ENCODE measurements at places on chromosomes 13 and 19. TPM values are rescaled to one million over a fixed set of nuclear protein-coding genes. Genes with fewer than 3 reads are reported as not detected.

DNA sequence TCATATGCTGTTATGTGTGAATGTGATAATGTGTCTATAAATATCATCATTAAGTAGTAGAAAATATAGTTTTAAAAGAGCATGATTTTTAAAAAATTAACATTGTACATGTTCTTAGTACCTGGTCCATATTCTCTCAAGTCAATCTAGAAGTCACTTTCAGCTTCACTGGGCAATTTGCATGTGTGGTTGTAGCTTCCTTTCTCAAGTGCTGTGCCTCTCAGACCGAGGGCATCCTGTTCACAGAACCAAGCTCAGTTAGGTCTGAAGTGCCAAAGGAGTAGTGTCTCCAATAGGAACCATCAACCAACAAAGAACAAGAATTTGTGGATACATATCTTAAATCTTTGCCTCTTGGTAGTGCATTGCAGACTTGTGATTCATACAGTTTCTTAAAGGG is 541.8 kb upstream of the SLC10A2 start:
- DNase-seq: no peak

DNA sequence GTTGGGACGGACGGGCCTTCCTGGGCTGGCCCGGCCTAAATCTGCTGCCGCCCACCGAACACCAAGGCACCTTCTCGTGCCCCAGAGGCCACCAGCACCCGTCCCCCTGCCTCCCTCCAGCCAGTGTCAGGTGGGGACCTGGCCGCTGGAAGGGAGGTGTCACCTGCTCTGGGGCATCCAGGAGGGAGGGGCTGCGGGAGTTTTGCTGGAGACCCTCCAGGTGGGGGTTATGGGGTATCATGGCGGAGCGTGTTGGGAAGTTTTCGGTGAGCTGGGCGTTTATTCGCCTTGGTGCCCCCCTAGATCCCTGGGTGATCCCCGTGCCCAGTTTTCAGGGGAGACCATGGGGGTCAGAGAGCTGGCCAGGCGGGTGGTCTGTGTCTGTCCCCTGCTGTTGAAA is 9.7 kb downstream of the CSNK1G2 start:
- DNase-seq: no peak

DNA sequence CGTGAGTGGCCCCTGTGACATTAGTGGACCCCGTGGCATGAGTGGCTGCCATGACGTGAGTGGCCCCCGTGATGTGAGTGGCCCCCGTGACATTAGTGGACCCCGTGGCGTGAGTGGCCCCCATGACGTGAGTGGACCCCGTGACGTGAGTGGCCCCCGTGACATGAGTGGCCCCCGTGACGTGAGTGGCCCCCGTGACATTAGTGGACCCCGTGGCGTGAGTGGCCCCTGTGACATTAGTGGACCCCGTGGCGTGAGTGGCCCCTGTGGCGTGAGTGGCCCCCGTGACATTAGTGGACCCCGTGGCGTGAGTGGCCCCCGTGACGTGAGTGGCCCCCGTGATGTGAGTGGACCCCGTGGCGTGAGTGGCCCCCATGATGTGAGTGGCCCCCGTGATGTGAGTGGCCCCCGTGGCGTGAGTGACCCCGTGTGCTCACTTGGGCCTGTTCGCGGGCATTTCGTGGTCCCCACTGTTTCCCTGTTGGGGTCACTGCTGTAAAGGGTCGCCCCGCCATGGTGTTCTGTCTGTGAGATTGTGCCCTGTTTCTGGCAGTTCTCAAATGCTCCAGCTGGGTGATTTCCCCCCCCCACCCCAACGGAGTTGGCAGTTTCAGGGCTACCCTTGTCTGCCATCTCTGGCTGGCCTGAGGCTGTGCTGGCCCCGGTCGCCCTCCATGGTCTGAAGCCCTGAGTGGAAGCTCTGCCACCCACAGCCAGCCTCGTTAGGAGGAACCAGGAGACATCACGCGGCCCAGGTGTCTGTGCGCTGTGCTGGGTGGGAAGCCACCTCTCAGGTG is 64.2 kb downstream of the MCF2L start:
- DNase-seq: no peak

- DNase-seq: no peak
Observed at GRCh38 chr19:6412061-6412446, 12.6 kb downstream of the KHSRP start.

DNA sequence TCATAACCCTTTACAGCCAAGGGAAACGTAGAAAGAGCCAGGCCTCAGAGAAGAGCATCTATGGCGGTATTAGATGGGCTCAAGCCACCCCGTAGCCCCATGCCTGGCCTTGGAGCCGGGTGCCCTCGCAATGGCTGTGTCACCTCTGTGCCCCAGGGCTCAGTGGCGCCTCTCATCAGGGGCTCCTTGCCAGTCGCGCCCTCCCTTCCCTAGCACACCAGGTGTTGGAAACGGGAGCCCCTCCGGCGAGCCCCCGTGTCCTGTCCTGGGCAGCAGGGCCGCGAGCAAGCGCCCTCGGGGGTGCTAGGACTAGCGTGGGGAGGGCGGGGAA is 453 bp downstream of the ZNF256 start:
- DNase-seq: no peak

GRCh38 chr13:113540523-113540922 is 44.0 kb upstream of the TFDP1 start:
- no peak for DNase-seq

DNA sequence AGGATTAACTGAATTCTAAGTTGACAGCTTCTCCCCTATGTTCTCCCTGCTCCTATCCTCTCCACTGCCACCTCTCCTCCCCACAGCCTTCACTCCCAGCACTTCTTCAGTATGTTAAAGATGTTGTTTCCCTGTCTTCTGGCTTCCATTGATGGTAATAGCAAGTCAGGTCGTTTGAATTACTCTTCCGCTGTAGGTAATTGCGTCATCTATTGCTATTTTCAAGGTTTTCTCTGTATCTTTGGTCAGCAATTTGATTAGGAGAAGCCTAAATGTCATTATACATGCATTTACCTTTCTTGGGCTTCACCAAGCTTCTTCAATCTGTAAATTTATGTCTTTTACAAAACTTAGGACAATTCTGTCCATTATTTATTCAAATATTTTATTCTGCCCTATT is 377.3 kb upstream of the KLF12 start:
- no peak for DNase-seq

DNA sequence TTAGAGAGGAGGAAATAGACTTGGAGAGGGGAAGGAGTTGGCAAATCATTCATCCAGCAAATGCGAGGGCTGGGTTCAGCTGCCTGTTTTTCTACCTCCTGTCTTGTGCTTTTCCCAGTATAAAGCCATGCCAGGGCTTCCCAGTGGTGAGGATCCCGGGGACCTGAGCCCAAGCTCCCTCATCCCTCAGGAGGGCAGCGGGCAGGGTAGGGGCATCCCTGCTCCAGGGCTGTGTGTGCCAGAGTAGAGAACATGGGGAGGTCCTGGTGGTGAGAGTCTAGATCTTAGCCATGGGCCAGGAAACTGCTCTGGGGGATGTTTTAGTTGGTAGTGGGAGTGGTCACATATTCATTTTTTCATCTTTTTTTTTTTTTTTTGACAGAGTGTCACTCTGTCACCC is 43.6 kb downstream of the GPR12 start:
- no peak for DNase-seq

Gene TUBA3C
- not detected for total RNA-seq

- DNase-seq: no peak
Observed at GRCh38 chr19:45090034-45090433, 2.9 kb upstream of the PPP1R37 start.

GRCh38 chr13:49739498-49740187 is 48.4 kb upstream of the EBPL start:
- no peak for DNase-seq

DNA sequence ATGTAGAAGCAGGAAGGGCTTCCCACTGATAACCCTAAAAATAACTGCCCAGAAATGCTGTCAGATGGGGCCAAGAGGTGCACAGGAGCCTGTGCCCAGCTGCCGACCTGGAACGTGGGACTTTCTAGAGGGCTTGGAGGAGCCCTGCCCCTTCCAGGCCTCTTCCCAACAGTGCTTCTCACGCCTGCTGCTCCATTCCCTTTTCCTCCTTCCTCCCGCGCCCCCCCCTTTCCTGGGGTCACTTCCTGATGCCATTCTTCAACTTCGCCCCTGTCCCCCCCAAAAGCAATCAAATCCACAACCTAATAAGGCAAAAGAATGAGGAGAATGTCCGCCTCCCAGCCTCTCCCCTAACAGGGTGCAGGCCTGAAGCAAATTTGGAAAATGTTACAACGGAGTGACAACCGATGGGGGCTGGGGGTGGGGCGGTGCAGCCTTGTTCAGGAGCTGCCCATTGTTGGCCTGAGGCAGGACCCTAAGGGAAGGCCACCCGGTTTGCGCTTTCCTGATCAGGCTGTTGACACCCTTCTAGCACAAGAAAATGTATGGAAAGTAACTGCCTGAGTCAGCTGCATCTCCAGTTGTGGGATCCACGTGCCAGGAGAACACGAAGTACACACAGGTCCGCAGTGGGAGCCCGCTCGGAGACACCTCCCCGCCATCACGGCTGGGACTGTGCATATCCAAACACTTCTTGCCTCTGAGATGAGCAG is 18.7 kb downstream of the ACTN4 start:
- peak; percentile 51 for DNase-seq

Gene BICRA
- 3.9 TPM for total RNA-seq

DNA sequence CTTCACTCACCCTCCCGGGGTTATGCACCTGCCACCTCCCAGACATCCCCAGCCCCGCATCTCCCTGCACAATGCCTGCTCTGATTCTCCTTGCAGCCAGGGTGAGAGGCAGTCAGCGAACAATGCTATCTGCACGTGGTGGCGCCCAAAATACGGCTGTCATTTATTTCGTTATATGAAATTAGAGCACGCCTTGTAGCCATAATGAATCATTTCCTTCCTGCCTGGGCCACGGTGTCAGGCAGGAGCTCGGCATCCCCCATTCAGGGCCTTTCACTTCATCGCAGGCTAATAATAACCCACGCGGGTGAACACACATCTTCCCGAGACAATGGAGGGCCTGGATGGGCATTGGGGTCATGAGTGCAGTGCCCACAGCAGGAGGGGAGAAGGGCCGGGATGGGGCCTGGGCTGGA is 143.8 kb upstream of the ZNF507 start:
- DNase-seq: no peak

DNA sequence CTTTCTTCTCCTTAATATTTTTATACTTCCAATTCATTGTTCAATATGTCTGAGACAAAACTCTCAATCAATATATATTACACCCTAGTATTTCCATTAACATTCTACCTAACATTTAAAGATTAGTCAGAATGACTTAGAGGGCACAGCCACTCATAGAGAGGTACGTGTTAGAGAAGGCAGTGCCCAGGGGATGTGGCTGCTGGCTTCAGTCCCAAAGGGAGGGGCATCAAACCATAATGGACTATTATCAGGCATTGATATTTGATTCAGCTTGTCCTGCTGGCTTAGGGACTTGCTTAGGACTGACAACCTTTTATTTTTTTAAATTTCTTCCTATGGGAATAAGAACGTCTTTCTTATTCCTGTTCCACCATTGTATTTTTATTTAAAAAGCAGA is 1392.0 kb upstream of the ATXN8OS start:
- no peak for DNase-seq

DNA sequence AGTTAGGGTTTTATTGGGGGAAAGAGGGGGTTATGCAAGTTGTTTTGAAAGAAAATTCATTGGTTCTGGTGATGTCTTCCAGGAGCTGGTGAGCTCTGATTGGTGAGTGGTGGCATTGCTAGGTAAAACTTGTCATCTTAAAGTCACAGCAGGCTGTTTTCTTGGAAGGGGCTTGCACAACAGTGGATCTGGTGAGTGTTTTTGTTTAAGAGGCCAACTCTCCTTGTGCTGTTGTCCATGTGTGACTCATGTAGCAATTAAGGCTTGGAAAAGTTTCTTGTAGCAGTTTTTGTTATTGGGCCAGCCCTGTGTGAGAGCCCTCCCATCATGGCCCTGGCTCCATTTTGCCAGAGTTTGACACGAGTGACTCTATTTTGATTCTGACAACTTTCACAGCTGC is 109.4 kb downstream of the RFC3 start:
- DNase-seq: no peak

GRCh38 chr19:38786572-38787265 is 2.3 kb upstream of the LGALS7B start:
- DNase-seq: no peak

GRCh38 chr19:57321116-57321515 is 844 bp downstream of the ZNF543 start:
- no peak for DNase-seq

DNA sequence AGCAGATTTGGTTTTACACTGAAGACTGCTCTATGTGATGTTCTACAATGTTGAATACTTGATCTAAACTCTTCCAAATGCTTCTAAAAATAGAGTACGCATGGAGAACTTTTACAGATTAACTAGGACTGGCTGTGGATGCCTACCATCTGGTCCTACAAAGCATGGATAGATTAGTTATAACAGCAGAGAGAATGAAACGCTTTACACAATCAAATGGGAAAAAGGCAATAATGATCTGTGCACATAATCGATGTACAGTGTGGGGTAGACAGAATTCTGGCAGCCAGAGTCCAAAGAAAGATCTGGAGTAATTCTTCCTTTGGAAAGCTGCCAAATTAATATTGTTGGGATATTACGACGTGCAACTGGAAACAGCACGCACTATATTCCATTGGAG is 1885.5 kb upstream of the PRR20A start:
- no peak for DNase-seq

DNA sequence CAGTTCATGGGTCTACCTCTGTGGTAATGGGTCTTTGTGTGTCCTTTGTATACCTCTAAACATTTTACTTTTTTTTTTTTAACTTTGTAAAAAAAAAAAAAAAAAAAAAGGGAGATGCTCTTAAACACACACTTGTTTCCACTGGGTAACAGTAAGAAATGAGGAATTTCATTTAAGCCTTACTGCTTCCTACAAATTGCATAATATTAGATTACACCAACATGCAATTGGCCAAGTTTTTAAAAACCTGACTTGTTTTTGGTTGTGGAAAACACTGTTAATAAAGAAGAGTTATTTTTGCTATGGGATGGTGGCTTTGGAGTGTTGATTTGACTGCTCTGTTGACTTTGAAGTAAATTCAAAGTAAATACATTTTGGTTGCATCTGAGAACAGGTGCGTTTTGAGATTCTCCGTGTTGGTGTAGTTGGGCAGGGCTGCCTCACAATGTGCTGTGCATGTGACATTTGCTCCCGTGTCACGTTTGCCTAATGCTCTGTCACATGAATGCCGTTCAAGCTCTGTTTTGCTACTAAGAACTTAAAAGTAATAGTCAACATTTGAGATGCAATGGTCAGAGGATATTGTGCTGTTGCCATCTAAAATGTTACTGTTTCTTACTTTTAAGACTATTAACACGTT is 202.4 kb downstream of the LMO7 start:
- DNase-seq: no peak

DNA sequence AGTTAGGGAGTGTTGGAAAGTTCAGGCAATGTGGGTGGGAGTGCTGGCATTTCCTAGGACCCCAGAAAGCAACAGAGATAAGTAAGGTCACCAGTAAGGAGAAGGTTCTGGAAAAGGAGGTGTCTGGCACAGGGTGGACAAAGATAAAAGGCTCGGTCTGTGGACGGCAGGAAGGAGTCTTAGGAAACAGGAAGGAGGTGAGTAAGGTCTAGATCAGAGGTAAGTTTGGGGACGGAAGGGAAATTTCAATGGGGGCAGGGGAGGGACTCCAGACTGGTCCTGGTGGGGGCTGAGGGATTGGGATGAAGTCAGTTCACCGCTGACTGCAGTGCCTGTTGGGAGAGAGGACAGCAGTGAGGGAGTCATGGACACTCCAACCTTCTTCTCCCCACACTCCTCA is 7.8 kb upstream of the OPA3 start:
- no peak for DNase-seq

Gene KLK3
- not detected for total RNA-seq

Gene GRIN2D
- total RNA-seq: 1.1 TPM

Gene HS6ST3
- total RNA-seq: 1.7 TPM

Gene EHD2
- total RNA-seq: 63.9 TPM

GRCh38 chr13:33686772-33687480 is 131.0 kb upstream of the RFC3 start:
- DNase-seq: no peak

- DNase-seq: no peak
Observed at GRCh38 chr19:50906217-50906616, 5.0 kb downstream of the KLK4 start.
